ENCODE measurements at places on chromosomes 12 and 14.

GRCh38 chr12:110001596-110001995 lies 2.4 kb downstream of the ANKRD13A start:
- DNase-seq, result no peak

DNA sequence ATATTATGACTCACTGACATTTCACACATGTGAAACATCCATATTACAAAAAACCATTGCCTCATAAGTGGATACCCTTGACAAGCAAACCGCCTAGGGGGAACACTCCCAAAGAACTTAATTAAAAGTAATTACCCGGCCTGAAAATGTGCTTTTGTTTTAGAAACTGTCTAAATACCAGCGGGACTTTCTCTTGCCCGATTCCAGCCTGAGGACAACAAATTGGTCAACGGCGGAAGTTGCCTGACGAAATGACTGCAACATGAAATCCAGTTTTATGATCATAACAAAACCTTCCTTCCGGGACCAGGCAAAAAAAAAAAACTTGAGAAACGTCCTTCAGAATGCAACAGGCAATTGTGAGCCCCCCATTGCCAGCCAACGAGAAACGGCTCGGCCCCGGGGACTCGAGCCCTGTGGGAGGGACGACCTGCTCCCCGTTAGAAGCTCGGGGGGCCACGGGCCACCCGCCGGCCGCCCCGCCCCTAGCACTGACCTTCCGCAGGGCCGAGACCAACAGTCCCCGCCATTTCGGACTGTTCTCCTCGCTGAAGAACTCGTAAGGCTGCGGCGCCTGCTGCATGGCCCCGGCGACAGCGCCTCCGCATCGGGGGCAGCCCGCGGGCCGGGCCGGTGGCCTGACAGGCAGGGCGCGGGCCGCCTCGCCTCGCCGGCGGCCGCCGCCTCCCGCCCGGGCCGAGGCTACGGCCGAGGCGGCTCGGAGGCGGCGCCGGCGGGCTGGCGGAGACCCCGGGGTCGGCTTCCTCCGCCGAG lies 490 bp downstream of the SOS2 start:
- DNase-seq, result no peak

- no peak for DNase-seq
These were observed 206.1 kb downstream of the PRKD1 start for GRCh38 chr14:29721586-29721985.

DNA sequence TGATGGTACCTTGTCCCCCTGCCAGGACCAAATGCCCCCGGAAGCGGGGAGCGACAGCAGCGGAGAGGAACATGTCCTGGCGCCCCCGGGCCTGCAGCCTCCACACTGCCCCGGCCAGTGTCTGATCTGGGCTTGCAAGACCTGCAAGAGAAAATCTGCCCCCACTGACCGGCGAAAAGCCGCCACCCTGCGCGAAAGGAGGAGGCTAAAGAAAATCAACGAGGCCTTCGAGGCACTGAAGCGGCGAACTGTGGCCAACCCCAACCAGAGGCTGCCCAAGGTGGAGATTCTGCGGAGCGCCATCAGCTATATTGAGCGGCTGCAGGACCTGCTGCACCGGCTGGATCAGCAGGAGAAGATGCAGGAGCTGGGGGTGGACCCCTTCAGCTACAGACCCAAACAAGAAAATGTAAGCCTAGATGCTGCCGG lies 410 bp downstream of the MYF6 start:
- no peak for DNase-seq

- no peak for DNase-seq
These were observed 29.0 kb downstream of the GLIPR1L2 start for GRCh38 chr12:75419841-75420240.

- no peak for DNase-seq
These were observed 982 bp downstream of the BCL7A start for GRCh38 chr12:122022393-122023338.

GRCh38 chr14:86203843-86204242 lies 673.9 kb downstream of the FLRT2 start:
- DNase-seq, result no peak

DNA sequence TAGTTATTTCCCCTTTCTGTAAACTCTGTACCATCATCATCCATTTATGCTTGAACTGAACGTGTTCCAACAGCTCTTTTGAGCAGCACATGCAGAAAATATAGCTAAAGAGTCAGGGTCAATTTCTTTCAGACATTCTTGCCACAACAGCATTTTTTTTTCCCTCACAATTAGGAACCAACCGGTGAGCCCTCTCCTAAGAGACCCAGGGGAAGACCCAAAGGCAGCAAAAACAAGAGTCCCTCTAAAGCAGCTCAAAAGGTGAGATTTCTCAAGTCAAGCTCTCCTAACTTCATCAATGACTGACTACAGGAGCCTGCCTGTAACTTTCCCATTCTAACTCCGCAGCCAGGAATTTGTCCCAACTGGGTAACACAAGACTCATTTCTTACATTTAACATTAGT lies 3.5 kb downstream of the HMGA2 start:
- DNase-seq, result no peak

- no peak for DNase-seq
These were observed 42.9 kb downstream of the GPR135 start for GRCh38 chr14:59422069-59422881.

DNA sequence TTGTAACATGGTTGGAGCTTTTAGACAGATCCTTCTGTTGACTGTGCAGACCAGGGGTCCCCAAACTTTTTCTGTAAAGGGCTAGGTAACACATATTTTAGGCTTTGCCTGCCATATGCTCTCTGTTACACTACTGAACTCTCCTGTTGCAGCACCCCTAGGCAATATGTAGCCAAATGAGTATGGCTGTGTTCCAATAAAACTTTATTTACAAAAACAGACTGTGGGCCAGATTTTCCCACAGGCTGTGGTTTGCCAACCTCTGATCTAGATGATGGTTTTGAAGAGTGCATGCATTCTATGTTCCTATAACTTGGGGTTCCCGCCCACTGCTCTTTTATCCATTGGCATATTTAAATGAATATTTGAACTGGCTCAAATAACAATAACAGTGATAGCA lies 180.3 kb upstream of the VASH1 start:
- DNase-seq, result no peak

DNA sequence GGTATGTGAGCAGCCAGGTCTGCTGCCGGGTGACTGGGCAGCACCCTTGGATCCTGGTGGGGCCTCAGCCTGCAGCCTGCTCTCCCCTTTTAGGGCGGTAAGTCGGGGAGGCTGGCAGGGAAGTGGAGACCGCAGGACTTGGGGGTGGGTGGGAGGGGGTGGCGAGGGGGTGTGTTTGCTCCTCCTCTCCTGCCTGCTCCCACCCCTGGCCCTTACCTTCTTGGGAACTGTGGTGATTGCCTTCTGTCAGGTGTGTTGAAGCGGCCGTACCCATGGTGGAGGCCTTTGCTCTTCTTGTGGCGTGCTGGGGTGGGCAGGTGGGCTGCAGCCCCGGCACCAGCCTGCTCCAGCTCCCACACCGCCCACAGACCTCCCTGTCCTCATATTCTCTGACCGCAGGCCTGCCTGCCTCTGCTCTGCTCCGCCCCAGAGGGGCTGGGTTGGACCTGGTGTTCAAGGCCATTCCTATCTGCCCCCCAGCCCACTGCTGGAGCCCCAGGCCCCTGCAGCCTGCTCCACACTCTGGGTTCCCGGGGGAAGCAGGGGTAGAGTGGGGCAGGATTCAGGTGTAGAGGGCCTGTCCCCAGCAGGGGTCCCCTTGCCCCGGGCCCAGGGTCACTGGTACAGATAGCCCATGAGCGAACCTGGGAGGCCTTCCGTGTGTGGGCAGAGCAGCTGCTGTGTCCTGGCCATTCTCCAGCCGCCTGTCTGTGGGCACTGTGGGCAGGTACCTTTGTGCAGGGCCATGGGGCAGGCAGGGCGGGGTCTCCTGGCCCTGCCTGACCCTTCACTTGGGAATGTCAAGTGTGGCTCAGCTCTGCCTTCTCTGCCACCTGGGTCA lies 5.2 kb downstream of the TEDC1 start:
- no peak for DNase-seq

DNA sequence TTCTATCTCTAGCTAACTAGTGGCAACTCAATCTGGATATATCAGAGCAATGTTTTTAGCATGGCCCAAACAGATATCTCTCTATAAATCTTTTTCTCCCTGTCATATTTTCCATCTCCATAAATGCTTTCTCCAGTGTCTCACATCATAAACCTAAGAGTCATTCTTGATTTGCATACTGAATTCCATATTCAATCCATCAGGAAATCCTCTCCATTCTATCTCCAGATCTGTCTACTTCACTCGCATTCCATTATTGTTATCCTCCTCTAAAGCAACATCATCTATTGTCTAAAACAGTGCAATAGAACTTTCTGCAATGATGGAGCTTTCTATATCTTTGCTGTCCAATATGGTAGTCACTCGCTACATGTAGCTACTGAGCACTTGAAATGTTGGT lies 45.5 kb upstream of the ERGIC2 start:
- no peak for DNase-seq

DNA sequence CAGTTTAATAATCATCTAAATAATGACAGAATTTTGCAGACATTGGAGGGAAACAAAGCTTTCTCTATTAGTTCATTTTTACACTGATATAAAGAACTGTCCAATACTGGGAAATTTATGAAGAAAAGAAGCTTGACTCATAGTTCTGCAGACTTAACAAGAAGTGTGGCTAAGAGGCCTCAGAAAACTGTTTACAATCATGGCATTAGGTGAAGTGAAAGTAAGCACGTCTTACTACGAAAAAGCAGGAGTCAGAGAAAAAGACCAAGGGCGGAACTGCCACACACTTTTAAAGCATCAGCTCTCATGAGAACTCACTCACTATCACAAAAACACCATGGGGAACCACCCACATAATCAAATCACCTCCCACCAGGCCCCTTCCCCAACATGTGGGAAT lies 804.4 kb downstream of the FLRT2 start:
- DNase-seq, result no peak

DNA sequence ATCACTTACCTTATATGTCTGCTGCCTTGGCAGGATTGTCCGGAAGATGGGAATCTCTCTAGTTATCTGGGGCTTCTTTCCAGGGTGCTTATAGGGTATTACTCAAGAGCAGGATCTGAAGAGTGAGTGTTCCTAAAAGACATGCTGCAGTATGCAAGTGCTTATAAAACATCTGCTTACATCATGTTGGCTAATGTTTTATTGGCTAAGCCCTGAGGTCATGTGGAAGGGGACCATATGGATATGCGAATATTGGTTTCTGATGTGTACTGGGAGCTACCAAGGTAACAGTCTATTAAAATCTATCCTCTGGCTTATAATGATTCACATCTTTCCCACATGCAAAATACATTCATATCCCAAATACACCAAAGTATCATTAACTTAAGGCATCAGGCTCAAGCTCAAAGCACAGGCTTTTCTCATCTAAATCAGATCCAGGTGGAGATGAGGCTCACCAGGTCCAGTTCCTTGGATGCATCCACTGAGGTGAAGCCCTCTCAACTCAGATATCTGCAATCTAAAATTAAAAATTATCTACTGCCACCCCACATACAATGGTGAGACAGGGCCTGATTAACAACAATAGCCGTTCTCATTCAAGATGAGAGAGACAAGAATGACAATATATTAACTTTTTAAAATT lies 29.8 kb downstream of the LRRIQ1 start:
- DNase-seq, result no peak

DNA sequence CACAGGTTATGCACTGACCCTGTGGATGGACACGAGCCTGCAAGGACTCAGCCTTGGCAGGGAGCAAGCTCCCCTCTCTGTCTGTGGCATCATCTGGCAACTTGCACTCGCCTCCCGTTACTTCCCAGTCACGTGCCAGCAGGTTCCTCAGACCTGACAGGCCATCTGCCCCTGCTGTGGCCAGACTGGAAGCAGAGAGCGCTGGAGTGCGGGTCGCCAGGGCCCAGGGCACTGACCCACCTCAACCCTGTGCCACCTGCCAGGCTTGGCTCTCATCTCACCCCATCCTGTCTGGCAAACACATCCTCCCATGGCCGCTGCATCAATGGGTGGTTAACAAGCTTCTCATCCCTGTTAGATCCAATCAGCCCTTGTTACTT lies 28.4 kb downstream of the SLC6A12 start:
- DNase-seq, result no peak

GRCh38 chr14:60723907-60724618 lies at the start of gene SIX4:
SIX4 (minus strand) TSS chr14:60724351; CDS start chr14:60724074, 277 bp downstream.
- DNase-seq, result no peak

DNA sequence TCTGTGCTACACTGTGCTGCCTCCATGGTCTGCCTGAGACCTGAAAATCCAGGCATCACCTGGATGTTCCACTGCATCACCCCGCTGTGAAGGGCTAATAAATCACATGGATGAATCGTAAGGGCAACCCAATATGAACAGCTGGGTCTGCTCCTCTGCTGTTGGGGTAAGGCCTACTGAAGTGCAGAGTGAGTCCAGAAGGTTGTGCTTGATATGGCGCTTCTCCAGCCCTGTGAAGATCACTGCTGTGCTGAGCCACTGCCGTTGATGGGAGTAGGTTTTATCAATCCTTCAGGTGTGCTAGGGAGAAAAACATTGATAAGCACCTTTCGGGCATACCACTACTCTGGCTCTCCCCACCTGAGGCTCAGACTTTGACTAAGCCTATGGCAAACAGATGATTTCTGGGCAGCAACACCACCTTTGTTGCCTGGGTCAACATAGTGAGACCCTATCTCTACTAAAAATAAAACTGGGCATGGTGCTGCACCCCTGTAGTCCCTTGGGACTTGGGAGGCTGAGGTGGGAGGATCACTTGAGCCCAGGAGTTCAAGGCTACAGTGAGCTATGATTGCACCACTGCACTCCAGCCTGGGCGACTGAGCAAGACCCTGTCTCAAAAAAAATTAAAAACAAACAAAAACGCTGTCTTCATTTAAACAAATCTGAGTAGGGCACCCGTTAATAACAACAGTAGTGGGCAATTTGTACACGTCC lies 1.7 kb downstream of the ACVRL1 start:
- no peak for DNase-seq

- no peak for DNase-seq
These were observed 37.0 kb upstream of the FRMD6 start for GRCh38 chr14:51614707-51615106.

GRCh38 chr12:7555752-7556151 lies 52.2 kb upstream of the CD163 start:
- no peak for DNase-seq

DNA sequence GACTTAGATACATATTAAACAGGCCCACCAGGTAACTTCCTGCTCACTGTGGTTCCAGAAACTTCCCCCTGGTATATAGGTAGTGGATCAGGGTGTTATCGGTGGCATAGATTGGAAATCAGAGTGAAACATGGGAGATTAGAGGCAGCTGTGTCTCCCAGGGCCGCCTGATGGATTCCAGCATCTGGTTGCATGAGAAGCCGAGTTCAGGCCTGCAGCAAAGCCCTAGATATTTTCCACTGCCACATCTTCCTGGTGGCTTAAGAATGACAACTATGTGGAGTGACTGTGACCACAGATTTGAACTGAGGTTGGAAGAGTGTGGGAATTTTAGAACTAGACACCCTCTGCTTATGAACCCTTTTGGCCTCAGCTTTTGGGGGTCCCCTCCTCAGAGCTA lies 184.8 kb upstream of the NTF3 start:
- no peak for DNase-seq

DNA sequence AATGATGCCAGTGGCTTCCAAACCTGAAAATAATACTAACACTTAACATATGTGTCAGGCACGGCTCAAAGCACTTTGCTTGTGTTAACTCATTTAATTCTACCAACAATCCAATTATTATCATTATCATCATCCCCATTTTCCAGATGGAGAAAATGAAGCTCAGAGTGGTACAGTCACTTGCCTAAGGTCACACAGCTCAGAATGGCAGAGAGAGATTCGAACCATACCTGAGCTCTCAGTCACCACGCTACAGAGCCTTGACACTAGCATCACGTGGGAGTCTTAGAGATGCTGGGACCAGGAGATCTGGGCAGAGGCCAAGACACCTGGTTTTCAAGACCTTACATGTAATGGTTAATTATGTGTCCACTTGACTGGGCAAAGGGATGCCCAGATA lies 34.2 kb downstream of the DHX37 start:
- no peak for DNase-seq

- DNase-seq, result no peak
These were observed 10.7 kb upstream of the ATP2A2 start for GRCh38 chr12:110270125-110270962.

Data from stimulated activated CD8-positive, alpha-beta memory T cell treated with anti-CD3 and anti-CD28 coated beads, Interleukin-15, amount 100 ng/mL, for 4 hours (primary cell).